ENCODE measurements at places on chromosomes 16 and 17. TPM values are rescaled to one million over a fixed set of nuclear protein-coding genes. Genes with fewer than 3 reads are reported as not detected.

Gene PRSS33
- not detected for total RNA-seq

Gene LPCAT2
- total RNA-seq: 8.6 TPM

Gene BRIP1
- total RNA-seq: 19.7 TPM

Gene SLC16A5
- 1.8 TPM for total RNA-seq

Gene KRTAP17-1
- total RNA-seq: not detected

Gene TANC2
- 41.4 TPM for total RNA-seq

Gene ACE
- 1.4 TPM for total RNA-seq

Gene SLC22A31
- 0.56 TPM for total RNA-seq

DNA sequence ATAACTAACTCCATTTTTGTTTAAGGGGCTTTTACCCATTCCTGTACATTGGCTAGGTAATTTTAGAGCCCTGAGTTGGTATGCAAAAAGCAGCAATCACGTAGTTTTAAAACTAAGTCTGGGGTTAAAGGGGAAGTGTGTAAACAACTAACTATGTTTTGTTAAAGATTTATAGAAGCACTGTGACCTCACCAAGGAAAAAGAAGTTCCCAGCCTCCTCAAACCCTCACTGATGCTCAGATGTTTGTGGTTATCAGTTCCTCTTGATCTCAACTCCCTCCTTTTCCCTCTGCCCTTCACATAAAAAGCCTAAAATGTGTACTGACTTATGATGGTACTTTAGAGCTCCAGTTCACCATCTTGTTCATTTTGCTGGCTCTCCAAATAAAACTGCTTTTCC is 119.9 kb upstream of the IRX6 start:
- DNase-seq: no peak

- DNase-seq: no peak
These were observed 111.7 kb downstream of the ABCA8 start for GRCh38 chr17:68843522-68843921.

DNA sequence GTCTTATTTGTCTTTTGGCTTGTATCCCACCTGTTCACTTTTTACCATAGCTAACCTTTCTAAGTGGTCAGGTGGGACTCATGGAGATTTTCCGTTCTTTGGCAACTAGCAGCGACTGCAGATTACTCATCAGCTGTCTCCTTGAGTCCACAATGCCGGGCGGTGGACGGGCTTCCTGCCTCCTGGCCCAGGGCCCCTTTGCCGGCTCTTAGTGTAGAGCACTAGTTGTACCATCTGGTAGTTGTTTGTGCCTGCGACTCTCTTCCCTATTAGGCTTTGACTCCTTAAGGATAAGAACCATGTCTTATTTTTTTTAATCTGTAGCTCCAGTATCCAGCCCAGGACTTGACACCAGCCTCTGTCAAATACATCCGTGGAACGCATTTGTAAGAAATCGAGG is 399.9 kb downstream of the WWOX start:
- DNase-seq: no peak

- no peak for DNase-seq
These were observed 1.2 kb upstream of the DPH1 start for GRCh38 chr17:2028737-2029136.

DNA sequence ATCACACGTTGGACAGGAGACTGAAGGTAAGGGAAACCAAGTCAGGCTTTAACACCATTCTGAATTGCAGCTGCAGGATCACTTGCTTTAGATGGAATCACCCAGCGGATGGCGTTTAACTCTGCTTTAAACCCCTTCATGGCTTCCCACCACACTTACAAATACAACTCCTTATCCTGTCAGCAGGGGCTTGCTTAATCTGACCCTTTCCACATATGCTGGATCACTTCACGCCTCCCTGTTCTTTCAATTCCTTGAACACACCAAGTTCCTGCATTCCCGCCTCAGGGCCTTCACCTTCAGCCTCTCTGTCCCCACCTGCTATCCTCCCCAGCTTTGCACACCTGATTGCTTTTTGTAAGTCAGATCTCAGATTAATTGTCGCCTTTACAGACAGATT is 442.2 kb downstream of the MAF start:
- no peak for DNase-seq

DNA sequence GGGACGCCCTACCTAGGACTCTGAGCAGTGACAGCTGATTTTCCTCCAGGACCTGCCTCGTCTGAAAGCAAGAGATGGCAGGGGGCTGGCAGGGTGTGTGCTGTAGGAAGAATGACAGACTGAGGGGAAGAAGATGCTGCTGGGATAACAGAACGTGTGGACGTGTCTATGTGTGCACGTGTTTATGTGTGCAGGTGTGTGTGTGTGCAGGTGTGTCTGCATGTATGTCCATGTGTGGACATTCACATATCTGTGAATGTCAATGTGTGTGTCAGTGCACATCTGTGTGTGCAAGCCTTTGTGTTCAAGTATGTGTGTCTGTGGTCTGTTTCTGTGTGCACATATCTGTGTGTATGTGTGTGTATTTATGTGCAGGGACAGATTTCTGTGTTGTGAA is 132.5 kb downstream of the SDK2 start:
- DNase-seq: no peak

- peak; percentile 92 for DNase-seq
These were observed 19.9 kb downstream of the ARL4D start for GRCh38 chr17:43418441-43419374.

Measured in IMR-90 (cell line).